ENCODE measurements at places on chromosomes 1 and 21.

DNA sequence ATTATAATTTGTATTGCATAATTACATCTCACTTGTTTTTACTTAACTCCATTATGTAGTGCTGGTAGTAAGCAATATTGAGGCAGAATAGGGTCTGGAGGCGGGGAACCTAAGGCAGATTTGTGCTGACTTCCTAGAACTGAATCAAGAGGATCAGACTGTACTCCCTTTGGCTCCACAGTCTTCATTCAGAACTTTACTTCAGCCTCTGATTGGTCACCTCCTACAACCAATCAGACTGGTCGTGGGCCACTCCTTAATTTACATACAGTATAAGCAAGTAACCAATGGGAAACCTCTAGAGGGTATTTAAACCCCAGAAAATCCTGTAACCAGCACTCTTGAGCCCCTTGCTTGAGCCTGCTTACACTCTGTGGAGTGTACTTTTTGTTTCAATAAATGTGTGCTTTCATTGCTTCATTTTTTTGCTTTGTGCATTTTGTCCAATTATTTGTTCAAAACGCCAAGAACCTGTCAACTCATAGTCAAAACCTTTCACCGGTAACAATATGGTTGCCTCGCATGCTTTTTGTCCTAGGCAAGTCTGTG, 31.6 kb downstream of the ZBTB8OS start:
- DNase-seq = no peak

DNA sequence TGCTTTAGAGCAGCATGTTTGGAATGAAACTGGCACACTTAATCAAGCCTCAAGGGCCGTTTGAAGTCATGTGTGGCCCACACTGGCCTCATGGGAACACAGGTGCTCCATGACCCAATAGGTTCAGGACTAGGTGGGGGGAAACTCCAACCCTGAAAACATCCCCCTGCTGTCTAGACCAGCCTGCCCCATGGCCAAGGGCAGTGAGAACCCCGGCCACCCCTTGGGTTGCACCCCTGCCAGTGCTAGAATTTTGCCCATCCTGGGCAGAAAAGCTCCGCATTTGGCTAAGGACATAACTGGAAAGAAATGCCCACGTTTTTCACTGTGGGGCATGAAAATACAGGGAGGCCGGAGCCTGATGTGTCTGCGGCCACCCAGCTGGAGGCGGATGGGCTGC, 6.1 kb upstream of the PTGER3 start:
- DNase-seq = no peak

GRCh38 chr1:61757950-61758349, 15.7 kb downstream of the PATJ start:
- DNase-seq = no peak

- DNase-seq = no peak
Measured at GRCh38 chr1:107246775-107247345, 106.0 kb downstream of the NTNG1 start.

DNA sequence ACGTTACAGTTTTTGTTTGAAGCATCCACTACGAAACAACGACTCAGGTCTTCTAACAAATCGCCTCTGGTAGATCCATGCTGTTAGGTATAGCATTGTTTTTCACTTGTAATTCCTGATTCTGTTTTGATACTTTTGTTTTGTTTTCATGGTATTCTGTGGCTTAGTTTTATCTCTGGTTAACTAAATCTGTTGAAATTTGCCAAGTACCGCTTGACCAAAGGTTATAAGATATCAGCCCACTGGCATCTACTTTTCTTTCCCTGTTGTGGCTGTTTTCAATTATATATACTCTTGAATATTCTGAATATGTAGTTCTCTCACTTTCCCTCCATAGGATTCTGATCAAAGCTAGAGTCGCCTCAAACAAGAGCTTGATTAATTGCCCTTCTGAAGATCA, 274.8 kb upstream of the C1orf105 start:
- no peak for DNase-seq

GRCh38 chr1:156384658-156385057, 15.6 kb downstream of the RHBG start:
- no peak for DNase-seq

DNA sequence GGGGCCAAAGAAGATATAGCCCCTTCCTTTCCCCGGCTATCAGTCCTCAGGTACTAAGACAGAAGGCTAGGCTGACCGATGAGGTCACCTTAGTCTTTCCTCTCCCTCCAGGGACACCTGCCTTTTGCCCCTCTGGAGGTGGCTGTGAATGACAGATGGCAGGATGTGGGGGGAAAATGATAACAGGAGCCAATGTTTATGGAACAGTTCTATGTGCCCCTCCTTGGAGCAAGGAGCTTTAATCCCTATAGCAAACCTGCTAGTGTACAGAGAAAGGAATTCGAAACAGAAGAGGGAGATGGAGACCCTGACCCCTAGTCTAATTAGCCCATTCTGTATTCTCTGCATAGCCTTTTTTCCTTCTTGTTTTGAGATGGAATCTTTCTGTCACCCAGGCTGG, 28.1 kb downstream of the SERINC2 start:
- no peak for DNase-seq

DNA sequence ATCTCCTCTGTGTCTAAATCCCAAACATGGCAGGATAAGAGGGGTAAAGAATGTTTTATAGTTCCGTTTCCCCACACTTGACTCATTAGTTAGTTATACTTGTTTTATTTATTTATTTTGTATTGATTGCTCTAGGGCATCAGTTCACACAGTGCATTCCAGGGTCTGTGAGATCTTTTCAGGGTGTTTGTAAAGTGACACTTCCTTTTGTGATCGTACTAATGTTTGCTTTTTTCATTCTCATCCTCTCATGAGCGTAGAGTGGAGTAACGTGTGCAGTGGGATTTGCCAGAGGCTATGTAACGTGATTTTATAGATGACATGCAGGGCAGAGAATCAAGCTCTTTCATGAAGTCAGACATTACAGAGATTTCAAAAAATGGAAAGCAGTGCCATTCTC, 103.2 kb downstream of the SCCPDH start:
- no peak for DNase-seq

GRCh38 chr1:38138498-38139233, 92.1 kb upstream of the POU3F1 start:
- no peak for DNase-seq

DNA sequence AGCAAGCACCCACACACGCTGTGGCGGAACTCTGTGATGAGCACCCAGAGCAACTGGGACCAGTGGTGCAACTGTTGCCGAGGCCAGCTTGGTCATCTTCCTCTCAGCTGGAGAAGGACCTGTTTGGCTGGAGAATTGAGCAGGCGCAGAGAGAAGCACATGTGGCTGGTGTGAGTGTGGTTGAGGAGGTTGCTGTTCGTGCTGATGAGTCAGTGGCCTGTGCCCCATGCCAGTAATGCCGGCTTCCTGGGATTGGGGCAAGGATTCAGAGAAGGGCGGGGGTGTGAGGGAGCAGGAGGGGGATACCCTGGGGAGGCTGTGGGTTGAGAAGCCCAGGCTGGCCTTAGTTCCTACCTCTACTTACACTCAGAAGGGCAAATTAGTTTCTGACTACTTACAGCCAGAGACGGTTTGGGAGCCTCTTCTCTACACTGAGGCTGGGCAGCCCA, 57.5 kb upstream of the EPS8L3 start:
- no peak for DNase-seq

- no peak for DNase-seq
Measured at GRCh38 chr1:13706046-13706445, 6.1 kb downstream of the PRDM2 start.

DNA sequence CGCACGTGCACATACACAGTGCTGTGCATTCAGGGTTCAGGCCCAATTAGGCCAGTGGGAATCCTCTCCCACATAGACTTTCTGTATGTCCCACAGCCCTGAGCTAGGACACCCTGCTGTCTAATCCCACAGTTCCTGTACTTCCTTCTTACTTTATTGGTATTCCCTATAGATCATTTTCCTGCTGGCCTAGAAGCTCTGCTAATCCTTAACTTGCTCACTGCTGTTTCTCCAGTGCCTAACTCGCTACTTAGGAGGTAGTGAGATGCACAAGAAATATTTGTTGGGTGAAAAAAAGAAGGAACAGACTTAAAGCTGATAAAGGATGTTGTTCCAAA, 34.1 kb upstream of the FHAD1 start:
- no peak for DNase-seq

GRCh38 chr21:31234936-31235335, 109.1 kb downstream of the TIAM1 start:
- no peak for DNase-seq

DNA sequence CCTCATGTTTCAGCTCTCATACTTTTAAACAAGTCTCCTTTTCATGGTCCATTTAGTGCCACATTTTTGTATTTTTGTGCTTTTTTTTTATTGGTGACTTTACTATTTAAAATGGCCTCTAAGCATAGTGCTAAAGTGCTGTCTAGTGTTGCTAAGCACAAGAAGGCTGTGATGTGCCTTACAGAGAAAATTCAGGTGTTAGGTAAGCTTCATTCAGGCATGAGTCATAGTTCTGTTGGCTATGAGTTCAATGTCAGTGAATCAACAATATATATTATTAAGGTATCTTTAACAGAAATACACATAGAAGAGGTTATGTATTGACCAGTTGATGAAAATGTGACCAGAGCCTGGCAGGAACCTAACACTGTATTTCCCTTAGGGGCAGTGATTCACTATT, 12.8 kb upstream of the FUBP1 start:
- no peak for DNase-seq

DNA sequence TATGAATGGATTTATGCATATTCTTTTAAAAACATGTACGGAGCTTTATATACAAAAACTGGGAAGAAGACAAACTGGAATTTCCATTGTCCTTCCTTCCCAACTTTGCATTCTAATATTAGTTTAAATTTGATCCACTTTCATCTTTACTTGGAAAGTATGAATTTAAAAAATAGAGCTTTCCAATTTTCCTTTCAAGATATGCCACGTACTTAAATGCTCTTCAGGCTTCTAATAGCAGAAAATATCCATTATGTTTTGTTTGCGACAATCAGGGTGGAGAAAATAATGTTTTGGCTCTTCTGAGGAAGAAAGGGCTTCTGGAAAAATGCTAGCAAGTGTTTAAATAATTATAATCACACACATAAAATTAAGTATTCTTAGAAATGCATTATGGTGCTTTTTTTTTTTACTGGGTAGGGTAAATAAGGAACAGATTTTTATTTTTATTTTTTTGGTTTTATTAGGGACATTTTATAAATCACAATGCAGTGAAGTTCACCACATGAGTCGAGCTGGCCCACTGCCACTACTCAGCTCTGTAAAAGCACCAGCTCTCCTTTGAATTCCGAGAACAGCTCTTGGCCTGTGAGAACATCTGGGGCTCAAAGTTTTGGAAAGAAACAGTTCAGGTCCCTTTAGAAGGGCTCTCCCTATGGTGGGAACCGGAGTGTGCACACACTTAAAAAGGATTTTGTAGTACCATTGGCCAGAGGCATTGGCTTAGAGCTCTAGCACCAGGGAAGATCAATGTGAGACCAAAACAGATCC, 287.4 kb upstream of the LYPLAL1 start:
- DNase-seq = no peak

DNA sequence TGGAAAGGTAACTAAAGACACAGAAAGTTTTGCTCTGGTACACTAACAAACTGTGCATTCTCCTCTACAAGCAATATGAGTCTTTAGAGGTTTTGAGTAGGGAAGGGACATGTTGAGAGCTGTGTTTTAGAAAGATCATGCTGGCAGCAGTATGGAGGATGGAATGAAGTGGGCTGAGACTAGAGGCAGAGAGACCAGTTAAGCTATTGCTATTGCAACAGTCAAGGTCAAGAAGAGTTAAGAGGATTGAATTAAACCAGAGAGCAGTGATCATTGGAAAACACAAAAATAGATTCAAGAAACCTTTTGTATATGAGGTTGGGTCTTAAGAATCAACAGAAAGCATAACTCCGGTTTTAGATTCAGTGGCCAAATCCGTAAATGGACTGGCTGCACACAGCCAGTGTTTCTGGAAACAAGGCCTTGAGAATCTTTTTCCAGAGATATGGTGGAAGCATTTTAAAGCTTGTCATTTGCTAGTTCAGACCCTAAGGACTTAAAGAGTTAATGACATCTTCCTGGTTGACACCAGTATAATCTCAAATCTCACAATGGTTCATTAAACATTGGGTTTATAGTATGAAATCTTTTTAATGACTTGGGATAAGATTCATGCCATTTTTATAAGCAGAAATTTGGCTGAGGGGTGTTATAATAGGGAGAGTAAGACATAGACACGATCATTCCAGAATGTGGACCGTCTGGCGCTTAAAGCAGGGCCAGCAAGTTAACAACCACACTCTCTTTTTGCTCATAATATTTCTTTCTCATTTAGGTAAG, 177.9 kb downstream of the NR5A2 start:
- no peak for DNase-seq

- DNase-seq = no peak
Measured at GRCh38 chr1:116126281-116126680, 15.1 kb downstream of the MAB21L3 start.

GRCh38 chr1:213003256-213003655, 12.4 kb downstream of the ANGEL2 start:
- DNase-seq = no peak

GRCh38 chr1:55747408-55747841, 532.3 kb upstream of the USP24 start:
- no peak for DNase-seq

DNA sequence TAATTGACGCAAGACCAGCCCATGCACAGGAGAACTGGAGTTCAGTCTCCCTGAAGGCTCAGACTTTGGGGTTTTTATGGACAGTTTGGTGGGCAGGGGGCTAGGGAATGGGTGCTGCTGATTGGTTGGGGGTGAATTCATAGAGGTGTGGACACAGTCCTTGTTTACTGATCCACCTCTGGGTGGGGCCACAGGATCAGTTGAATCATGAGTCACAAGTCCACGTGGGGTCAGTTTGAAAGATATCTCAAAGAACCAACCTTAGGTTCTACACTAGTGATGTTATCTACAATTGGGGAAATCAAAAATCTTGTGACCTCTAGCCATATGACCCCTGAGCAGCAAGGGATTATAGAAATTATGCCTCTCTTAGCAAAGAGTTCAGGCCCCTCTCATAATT, 127.9 kb upstream of the L1TD1 start:
- no peak for DNase-seq

- DNase-seq = no peak
Measured at GRCh38 chr1:38026592-38027200, 14.2 kb downstream of the UTP11 start.

DNA sequence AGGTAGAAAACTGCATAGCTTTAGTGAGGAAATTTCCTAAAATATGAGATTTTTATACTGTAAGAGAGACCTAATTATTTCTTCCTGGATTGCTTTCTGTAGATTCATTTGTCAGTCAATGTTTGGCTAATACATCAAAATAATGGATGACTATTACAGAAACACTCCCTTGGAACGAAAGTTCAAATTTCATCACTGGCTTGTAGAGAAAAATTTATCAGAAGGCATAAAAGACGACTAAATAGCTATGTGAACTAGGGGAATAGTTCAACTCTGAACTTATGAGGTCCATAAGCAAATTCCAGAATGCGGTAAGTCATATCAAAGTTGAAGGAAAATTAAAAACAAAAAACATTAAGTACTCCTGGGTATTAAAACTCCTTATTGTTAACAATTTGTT, 36.0 kb downstream of the WNT2B start:
- no peak for DNase-seq

- no peak for DNase-seq
Measured at GRCh38 chr1:217369271-217369981, 261.5 kb downstream of the GPATCH2 start.
